Astrocyte of the cerebellum (primary cell): ENCODE measurements at places on chromosomes 2 and 18.
A peak's percentile ranks its signal among the peaks of the same experiment; 100 is the strongest.

- peak; percentile 74 for DNase-seq
Measured at GRCh38 chr2:220891405-220891804, 680.7 kb downstream of the EPHA4 start.

DNA sequence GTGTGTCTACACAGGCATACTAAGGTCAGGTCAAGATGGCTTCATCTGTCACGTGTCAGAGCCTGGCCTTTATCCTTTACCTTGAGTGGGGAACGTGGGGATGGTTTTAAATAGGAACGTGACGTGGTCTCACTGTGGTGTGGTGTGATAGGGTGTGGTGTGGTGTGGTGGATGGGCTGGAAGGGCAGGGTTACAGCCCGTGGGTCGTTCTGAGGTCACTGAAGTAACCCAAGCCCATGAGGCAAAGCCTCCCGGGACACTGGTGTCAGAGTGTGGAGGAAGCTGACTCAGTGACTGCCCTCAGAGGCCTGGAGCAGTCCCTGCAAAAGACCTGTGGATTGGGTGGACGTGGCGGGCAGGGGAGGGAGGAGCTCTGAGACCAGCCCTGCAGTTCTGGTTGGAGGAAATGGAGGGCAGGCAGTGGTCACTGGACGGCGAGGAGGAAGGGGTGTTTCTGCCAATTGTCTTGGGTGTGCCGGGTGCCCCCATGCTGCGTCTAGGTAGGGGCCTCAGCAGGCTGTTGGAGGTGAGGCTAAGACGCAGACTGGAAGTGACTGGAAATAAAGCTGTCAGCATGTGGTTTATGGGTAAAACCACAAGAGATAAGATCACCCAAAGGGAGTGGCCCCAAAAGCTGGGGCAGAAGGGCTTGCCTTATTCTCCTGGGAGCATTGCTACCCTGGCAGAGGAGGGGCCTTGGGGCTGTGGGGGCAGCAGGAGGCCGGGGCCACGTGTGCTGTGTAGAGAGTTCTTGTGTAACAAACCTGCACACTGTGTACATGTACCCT, 84.8 kb downstream of the SH3RF3 start:
- DNase-seq: no peak

- no peak for DNase-seq
Measured at GRCh38 chr18:35241448-35241804, 592 bp downstream of the ZNF397 start.

GRCh38 chr2:172843902-172844715, 108.5 kb downstream of the RAPGEF4 start:
- DNase-seq: no peak

DNA sequence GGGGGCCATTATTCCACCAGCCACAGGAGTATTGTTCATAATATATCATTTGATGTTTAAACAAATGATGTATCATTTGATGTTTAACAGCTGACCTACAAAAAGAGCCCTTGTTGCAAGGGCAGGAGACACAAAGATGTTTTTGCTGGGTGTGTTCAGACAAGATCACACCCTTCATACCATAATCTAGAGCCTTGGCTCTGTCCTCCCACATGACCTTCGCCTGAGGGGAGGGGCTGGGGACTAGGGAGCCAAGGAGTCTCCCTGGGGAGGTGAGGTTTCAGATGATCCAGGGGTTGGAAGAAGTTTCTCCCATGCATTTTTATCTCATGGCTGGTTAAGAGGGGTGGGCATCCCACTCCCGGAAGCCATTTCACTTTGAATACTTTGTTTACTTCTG, 33.5 kb downstream of the CDC42EP3 start:
- no peak for DNase-seq

- no peak for DNase-seq
Measured at GRCh38 chr2:213164263-213164662, 12.9 kb upstream of the IKZF2 start.

DNA sequence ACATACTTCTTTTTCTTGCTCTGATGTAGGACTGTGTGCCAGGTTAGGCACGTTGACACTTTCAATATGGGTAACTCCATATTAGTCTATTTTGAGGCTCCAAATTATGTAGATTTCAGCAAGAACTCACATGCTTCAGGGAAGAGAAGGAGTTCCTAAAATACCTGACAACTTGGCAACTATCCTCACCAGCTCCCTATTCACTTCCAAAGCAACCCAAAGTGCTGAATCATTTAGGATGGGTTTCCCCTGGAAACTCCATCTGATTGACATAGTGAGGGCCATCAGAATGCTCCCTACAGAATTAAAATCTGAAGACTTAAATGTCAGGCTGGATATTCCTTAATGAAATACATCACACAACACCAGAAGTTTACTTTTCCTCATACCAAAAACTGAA, 32.5 kb upstream of the NFU1 start:
- no peak for DNase-seq
